ENCODE measurements at places on chromosomes 4 and X. TPM values are rescaled to one million over a fixed set of nuclear protein-coding genes. Genes with fewer than 3 reads are reported as not detected.

Gene H2AZ1
- 408 TPM for total RNA-seq

Gene SMIM10
- total RNA-seq = 11.3 TPM

Gene CDKN2AIP
- total RNA-seq = 11.2 TPM

Gene MAGEE1
- 0.88 TPM for total RNA-seq

Gene PITX2
- 1.4 TPM for total RNA-seq

Gene FREM3
- not detected for total RNA-seq

Gene HS3ST1
- 0.40 TPM for total RNA-seq

Gene RASSF6
- not detected for total RNA-seq
